ENCODE measurements at places on chromosomes 6 and 20.

- no peak for DNase-seq
These were observed 1357.7 kb upstream of the CITED2 start for GRCh38 chr6:140732155-140732554.

- DNase-seq, result no peak
These were observed 273.0 kb downstream of the ADGB start for GRCh38 chr6:146871611-146872425.

GRCh38 chr6:111789598-111789997 lies 83.7 kb downstream of the FYN start:
- no peak for DNase-seq

DNA sequence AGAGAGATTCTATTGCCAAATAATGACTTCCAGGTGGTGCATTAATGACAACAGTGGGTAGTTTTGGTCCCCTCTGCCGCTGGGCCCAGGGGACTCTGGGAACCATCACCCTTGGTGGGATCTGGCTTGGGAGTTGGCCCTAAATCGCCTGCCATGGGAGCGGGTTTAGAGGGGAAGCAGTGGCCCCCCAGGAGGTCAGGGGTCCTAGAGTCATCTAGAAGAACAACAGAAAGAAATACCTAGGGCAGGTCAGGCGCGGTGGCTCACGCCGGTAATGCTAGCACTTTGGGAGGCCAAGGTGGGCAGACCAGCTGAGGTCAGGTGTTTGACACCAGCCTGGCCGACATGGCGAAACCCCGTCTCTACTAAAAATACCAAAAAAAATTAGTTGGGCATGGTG lies 17.8 kb upstream of the ARFGEF2 start:
- no peak for DNase-seq

GRCh38 chr20:13683833-13684232 lies 45.1 kb upstream of the TASP1 start:
- peak; percentile 19 for DNase-seq

DNA sequence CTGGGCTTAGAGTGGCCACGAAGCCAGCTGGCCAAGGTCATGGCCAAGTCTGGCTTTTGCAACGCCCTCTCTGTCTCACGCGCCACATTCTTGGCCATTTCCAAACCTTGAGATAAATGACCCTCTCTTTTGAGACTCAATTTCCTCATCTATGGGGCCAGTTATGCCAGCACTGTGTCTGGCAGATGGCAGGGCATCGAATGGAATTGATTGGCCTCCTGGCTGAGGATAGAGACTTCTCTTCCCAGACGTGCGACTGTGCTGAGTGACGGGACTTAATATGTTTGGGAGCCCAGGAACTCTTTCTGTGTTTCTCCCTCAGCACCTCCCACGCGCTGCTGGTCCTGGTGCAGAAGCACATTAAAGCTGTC lies 7.6 kb downstream of the BPIFB2 start:
- no peak for DNase-seq

DNA sequence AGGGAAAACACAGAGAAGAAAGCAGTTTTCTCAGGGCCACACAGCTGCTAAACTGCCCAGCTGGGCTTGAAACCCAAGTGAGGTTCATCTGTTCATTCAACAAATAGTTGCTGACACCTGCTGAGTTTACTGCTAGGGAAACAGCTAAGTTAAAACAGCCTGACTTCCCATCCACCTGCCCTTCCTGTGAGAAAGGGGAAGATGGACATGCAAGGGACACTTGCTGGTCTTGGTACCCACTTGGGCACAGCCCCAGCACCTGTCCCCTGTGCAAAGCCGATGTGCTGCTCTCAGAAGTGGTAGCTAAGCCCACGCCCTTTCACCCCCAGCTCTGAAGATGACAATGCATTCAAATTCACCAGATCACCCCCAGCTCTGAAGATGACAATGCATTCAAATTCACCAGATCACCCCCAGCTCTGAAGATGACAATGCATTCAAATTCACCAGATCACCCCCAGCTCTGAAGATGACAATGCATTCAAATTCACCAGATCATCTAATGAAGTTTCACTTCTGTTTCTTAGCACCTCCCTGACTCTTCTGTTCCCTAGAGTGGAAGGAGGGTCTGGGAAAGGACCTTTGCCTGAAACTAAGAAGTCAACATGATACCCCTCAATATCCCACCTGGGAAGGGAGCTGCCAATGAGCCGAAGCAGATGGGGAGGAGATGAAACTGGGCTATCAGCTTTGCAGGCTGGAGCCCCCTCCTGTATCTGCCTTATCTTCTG lies 46.0 kb upstream of the TOP1 start:
- DNase-seq, result no peak

DNA sequence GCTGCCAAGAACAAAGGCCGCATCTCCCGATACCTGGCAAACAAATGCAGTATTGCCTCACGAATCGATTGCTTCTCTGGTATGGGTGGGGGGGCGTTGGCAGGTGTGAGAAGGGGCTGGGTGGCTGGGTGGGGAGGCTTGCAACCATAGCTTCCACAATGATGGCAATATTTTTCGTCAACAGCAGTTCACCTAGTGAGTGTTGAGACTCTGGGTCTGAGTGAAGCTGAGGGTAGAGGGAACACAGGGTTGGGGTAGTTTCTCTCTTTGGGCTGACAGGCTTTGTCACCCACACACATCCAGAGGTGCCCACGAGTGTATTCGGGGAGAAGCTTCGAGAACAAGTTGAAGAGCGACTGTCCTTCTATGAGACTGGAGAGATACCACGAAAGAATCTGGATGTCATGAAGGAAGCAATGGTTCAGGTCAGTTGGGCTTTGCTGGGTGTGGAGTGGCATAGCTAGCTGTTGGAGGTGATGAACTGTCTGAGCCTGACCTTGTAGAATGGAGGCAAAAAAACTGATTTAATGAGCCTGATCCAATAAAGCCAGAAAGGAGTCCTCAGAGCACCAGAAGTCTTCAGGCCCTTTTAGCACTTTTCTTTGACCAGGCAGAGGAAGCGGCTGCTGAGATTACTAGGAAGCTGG lies 4.2 kb downstream of the NOP56 start:
- no peak for DNase-seq

- DNase-seq, result no peak
These were observed 51.1 kb downstream of the KCTD20 start for GRCh38 chr6:36493859-36494258.

GRCh38 chr6:722077-722524 lies 29.2 kb upstream of the EXOC2 start:
- DNase-seq, result peak; percentile 73

DNA sequence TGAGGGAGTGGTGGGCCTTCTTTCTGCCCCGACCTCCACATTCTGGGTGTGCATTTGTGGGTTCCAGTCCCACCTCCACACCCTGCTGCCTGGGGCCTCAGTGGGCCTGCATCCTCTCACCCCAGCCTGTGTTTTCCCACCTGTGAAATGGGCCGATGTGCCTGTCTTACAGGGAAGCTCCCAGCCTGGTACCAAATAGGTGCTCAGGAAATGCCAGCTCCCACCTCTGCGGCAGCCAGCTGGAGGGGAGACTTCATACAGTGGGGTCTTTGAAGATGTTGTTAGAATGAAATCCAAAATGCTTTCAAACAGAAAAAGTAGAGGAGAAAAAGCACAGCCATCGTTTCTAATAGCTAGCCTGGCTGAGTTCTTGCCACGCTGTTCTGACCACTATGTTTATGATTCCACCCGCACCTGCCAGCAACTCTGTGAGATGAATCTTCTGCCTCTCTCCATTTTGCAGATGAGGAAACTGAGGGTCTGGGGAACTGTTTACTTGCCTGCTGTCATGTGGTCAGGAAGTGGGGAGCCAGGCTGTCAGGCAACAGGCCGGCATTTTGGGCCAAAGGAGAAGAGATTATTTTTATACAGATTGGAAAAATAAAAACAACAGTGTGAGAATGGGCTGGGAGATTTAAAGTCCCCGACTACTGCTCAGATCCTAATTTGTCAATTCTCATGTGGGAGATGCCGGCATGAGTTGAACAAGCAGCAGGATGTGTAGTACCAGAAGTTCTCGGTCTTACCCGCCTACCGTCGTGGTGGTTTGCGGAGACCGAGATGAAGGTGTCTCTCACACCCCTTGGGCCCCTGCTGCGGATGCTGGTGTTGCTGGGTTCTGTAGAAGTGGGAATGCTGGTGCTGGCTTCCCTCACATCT lies 4.6 kb downstream of the TMEM181 start:
- DNase-seq, result no peak

- DNase-seq, result no peak
These were observed 190.8 kb downstream of the EPM2A start for GRCh38 chr6:145544514-145544913.

GRCh38 chr6:163661272-163661671 lies 246.8 kb downstream of the QKI start:
- DNase-seq, result no peak

DNA sequence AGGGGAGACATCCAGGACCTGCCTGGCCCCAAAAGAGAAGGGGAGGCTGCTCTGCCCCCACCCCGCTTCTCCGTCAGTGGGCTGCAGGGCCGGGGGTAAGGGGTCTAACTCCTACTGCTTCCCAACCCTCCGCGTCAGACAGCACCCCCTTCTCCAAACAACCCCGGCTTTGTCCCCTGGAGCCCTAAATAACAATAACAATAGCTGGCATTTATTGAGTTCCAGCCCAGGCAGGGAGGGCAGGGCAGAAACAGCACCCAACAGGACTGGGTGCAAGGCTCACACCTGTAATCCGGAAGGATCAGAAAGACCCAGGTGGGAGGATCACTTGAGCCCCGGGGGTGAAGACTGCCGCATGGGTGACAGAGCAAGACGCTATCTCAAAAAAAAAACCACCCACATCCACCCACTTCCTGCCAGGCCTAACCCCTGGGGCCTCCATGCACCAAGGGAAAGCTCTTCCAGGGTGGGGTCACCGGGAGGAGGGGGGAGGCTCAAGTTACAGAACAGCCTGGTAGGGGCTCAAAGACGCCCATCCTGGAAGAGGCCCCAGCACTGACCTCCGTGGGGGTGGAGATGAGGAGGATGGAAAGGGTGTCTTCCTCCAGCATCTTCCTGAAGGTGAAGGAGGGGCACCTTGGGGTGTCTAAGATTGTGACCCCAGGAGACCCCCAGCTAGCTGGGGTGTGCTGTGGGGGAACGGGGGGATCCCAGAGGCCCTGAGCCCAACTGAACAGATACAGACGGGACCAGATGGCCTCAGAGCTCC lies 1.3 kb upstream of the FNDC11 start:
- no peak for DNase-seq
